ENCODE measurements at places on chromosomes 7 and 10.

DNA sequence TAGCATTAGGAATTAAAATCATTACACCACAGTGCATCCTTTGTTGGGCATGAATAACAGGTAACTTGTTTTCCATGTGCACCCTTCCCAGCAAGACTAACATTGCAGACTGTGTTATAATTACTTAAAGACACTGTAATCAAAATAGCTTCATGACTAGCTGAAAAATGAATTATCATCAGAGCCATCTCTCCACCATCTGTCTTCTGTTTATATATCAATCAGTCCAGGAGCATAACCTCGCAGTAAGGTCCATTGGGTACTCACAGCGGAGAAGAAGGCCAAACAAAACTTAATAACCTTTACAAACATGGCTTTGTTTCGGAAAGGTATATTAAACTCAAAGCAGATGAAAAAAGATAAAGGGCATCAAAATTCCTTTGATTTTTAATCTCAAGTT lies 90.6 kb downstream of the ODAD2 start:
- no peak for DNase-seq

GRCh38 chr10:110138197-110138812 lies 69.1 kb upstream of the MXI1 start:
- DNase-seq: peak; percentile 16

DNA sequence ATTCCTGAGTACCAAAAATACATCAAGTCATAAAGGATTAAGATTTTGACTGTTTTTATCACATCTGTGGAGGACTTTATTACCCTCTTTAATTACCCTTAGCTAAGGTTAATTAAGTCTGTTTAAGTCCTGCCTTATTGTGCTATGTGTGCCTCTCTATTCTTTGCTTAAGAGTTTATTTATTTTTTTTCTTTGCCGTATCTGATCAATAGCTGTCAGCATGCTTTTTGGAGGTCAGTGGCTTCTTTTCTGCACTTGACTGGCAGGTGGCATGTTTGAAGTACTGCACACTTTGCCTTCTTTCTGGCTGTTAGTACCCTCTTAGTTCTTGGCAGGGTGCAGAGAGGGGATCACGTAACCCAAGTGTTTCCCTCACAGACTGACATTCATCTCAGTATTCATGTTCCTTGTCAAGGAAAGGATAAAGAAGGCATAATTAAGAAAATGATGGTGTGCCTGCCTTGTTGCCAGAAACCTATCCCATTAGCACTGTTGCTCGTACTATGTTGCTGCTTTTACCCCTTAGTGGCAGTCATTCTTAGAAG lies 225.8 kb downstream of the EXOC4 start:
- DNase-seq: no peak

- DNase-seq: peak; percentile 20
These were observed 433.6 kb upstream of the GALNT17 start for GRCh38 chr7:70698219-70698832.

DNA sequence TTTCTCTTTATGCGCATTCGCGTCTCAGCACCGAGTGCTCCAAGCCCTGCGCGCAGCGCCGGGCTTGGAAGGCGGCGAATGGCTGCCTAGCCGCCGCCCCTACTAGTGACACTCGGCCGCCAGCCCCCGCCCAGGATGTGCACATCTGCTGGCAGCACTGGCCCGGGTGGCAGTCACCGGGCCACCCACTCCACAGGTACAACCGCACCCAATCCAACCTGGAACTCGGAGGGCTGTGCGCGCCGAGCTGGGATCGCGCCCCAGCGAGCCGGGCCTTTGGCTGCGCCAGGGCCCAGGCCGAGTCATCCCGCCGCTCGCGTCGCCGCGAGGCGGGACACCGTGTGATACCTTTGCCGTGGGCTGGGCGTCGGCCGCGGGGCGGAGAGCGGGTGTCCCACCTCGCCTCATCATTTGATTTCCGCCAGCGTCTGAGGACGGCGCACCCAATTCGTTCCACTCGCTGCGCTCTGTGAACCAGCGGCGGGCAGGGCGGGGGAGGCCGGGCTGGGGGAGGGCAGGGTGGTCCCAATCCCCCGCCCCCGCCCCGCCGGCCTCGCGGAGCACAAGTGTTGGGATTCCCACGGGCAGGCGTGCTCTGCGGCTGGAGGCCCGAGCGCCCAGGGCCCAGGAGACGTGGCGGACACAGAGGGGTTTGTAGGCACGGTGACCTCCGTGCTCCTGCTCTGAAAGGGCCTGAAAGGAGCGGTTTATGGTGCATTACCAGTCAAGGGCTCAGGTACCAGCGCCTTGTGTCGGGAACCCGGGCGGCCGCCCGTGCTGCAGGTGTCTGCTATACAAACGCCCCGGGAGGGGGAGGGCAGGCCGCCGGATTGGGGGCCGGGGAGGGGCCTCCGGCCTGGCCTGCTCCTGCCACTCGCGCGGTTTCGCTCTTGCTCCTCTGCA lies 17.8 kb upstream of the PTF1A start:
- no peak for DNase-seq

DNA sequence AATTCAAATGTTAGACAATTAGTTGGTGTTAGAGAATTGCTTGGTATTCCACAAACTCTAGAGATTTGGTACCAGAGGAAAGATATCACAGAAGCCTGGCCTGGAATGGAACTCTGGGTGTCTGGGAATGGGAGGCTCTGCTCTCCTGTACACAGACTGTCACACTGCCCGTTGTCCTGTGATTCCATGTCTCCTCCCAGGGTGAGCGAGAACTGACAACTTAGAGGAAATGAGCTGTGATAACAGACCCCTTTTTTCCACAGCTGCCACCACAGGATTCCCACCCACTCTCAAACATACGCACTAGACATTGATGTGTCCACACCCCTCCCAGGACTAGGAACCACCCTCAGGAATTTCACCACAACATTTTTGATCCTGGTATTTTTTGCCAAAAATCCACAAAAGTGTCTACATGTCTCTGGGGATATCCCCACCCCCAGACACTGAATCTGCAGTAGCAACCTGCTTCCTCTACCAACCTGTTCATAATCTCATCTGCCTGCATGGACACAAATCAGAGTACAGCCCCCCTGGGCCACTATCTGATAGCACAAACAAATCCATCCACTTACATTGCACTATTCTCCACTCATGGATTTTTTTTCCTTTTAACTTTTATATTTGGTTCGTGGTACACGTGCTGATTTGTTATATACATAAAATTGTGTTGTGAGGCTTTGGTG lies 4.7 kb downstream of the ZNF273 start:
- no peak for DNase-seq

DNA sequence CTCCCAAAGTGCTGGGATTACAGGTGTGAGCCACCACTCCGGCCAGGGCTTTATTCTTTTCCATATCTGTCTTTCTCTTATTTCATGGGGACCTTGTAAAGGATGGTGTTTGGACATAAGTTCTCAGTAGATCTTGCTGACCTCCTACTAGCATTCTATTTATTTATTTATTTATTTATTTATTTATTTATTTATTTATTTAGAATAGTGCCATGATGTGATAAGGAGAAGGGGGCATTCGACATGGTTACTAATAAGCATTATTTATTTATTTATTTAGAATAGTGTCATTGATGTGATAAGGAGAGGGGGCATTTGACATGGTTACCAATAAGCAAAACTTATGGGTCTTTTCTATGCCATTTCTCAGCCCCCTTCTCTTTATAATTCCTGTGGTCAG lies 176.9 kb downstream of the LRRC4 start:
- DNase-seq: no peak

DNA sequence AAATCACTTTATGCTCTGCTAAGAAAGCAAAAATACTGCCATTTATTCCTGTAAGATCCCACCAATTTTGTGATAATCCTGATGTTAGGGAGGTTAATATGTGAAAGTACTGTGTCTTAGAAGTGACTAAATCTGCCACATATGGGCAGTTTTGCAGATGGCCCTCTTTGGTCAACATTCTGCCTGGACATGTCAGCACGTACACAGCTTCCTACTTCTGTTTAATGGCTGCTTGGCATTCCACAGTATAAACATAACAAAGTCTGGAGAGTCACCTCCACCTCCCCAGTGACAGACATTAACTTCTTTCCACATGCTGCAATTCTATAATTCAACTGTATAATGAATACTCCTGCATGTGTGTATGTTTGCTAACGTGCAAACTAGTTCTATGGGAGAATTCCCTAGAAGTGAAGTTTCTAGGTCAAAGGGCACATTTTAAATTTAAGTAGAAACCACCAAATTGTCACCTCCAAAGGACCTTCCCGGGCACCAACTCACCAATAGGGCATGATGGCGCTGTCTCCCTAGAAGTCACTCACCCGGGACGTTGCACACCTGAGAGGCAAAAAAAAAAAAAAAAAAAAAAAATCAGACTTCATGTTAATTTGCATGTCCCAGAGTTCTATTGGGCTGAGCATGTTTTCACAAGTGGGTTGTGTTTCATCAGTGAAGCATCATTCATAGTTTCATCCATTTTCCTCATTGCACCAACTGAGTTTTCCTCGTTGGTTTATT lies 38.9 kb downstream of the MKI67 start:
- no peak for DNase-seq

DNA sequence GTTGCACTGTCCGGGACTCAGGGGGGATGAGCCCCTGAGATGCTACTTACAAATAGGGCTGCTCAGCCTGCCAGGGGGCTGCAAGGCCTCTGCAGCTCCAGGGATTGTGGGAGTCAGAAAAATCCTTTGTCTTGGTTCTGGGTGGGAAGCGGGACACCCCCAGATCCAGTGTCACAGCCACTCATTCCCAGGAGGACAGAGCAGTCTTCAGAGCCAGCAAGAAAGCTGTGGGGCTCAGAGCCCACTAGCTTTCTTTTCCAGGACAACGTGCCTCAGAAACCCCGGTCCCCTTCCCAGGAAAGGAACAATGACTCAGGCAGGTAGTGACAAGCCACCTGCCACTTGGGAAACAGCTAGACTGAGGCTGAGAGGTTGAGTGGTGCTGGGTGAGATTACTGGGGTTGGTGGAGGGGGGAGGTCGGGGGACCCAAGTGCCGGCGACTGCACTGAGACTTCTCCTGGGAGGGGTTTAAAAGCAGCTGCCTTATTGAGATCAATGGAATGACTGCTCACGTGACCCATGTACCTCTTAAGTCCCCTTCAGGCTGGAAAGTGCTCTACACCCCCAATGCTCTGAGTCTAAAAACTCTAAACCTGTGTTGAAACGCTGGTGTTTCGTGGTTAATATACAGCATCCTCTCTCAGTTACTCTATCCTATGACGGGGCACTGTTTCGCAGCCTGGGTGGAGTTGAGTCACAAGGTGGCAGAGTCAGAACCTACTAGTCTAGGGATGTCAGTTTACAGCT lies 123.6 kb downstream of the UBE2H start:
- no peak for DNase-seq
